ENCODE measurements at places on chromosomes 1 and 21.

GRCh38 chr1:29966526-29967045, 730.3 kb downstream of the PTPRU start:
- no peak for DNase-seq

DNA sequence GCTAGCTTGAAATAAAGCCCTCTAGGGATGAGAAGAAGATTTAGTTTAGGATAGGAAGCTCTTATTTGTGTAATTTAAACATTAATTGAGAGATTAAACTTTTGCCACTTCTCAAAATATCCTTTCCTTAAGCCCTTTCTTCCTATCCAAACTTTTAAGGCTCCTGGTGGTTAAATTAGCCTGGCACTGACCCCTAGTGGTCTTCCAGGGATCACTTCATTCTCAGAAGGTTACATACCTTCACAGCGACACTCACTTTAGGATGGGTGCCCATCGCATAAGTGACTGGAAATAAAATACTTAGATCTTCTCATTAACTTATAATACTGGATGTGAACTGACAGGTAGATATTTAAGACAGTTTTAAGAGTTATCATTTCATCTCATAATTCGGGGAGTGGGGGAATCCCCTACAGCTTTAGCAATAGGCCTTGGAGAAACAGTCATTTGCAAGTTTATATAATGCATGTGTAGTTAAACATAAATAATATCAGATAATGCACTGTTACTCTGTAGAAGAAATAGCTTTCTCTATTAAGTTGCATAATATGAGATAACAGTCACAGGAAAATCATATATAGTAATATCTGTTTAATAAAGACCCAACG, 7.4 kb downstream of the LHX9 start:
- DNase-seq, result peak; percentile 73

DNA sequence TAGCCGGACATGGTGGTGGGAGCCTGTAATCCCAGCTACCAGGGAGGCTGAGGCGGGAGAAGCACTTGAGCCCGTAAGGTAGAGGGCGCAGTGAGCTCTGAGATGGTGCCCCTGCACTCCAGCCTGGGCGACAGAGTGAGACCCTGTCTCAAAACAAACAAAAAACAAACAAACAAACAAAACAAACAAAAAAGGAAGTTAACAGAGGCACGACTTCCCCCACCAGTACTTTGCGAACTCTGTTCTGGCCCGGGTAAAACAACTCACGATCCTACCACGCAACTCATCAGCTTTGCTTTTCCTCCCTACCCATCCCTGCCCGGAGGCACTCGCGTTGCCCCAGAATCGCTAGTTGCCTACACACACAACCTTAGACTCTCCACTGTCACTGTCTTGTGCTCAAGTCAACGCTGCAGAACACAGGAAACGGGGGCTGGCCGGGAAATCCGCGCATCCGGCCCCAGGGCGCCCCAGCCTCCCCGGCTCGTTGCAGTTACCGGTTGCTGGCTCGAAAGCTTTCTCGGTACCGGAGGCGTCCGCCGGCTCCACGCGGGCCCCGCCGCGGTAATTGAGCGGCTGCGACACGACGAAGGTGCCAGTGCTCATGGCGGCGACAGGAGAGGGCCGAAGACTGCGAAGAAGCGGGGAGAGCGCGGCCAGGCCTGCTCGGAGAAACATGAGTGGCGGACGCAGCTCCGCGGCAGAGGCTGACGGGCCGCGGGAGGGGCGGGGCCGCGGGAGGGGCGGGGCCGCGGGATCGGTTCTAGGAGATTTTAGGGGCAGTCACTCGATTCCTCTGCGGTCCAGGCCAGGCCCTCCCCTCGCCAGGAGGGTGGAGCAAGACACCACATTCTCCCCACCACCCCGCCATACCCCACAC, at the start of gene ALDH9A1:
ALDH9A1 (minus strand) TSS at position 682 of the 880 bp plus-strand sequence; CDS start at position 678, 4 bp downstream.
- DNase-seq, result peak; percentile 90

GRCh38 chr1:39110325-39110851, 84.2 kb downstream of the NDUFS5 start:
- DNase-seq, result no peak

DNA sequence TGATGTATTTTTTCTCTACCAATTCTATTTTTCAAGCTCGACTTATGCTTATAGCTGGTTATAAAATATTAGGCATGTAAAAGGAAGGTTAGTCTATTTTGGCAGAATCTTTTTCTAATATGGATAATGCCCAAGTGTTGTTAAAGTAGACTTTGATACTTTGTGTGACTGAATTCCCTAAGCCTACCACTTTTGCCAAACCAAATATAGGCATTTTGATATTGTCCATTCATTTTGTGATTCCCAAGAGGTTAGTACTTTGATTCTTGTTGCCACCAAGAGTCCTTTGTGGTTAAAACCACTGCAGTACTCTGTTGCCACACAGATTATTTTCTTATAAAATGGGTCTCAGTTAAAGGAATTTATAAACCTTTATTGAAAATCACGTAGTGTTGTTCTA, 4.2 kb downstream of the WDR3 start:
- DNase-seq, result no peak

DNA sequence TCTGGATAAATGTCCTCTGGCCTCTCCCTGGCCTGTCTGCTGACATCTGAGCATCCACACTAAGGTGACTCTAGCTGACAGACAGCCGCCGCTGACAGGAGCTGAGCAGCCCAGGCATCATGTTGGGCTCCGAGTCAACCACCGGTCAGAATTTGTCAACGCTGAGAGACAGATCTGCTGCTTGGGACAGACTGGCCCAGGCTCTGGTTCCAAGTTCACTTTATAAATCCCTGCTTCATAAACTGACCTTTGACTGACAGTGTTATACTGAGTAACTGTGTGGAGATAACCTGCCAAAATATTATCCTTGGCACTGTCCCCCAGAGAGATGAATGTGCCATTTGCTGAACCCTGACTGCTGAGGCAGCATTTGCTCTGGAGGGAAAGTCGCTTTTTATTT, 616.7 kb downstream of the NPHP4 start:
- DNase-seq, result no peak
